ENCODE measurements at places on chromosomes 6 and 20.
A peak's percentile ranks its signal among the peaks of the same experiment; 100 is the strongest.

GRCh38 chr20:17287503-17287902, 60.7 kb downstream of the PCSK2 start:
- DNase-seq: no peak

DNA sequence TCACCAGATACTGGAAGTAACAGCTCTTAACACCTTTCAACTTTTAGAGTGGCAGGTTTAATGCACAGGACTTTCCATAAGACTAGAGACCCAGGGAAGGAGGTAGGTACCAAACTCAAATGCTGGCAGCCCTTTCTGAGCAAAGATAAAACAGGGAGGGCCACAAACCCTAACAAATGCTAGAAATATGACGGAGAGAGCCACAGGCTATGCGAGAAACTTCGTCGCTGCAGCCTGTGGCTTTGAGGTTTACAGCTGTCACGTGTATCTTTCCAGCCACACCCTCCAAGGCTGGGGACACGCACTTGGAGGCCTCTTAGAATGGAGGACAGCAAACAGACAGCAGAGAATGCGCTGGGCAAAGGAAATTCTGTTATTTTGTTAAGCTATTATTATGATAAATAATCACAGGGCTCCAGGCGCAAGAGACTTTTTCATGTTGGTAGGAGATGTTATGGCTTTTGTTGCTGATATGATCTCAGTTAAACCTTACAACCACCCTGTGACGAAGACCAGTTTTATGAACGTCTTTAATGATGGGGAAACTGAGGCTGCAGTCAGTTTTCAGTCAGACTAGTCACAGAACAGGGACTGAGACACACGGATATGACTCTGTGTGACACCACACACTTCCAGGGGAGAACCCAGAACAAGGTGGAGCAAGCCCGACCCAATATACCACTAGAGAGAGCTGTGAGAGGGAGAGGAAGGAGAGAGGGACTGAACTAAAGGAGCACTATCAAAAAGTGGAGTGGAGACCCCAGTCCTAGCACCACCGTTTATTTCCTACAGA, 2.0 kb downstream of the TRAM2 start:
- DNase-seq: no peak

- DNase-seq: no peak
These were observed 42.0 kb downstream of the THEMIS start for GRCh38 chr6:127858727-127859391.

DNA sequence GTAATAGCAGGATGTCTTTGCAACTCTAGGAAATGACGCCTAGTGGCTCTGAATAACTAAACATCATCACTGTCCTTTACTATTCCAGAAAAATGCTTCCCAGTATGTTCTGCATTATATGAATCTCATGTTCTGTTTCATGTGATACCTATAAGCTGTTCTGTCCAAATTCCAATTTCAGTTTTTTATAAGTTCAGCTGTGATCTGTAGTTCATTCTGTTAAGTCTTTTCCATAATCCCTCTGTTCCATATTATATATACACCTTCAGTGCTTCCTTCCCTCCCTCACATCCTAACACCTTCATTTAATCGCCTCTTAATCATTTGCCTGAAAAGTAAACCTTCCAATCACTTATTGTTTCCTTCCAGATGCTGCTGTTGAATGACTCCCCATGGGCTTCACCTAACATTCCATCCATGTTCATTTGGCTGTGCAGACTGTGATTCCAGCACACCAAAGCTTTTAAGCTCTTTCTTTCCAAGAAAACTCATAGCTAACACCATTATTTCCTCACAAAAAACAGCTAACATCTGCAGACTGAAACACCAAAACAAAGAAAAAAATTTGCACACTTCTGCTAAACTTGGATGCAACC, 18.6 kb downstream of the HMGCLL1 start:
- DNase-seq: no peak

GRCh38 chr6:167394339-167394738, 69.5 kb downstream of the TTLL2 start:
- DNase-seq: no peak

- no peak for DNase-seq
These were observed 69.6 kb upstream of the SALL4 start for GRCh38 chr20:51871943-51872342.

DNA sequence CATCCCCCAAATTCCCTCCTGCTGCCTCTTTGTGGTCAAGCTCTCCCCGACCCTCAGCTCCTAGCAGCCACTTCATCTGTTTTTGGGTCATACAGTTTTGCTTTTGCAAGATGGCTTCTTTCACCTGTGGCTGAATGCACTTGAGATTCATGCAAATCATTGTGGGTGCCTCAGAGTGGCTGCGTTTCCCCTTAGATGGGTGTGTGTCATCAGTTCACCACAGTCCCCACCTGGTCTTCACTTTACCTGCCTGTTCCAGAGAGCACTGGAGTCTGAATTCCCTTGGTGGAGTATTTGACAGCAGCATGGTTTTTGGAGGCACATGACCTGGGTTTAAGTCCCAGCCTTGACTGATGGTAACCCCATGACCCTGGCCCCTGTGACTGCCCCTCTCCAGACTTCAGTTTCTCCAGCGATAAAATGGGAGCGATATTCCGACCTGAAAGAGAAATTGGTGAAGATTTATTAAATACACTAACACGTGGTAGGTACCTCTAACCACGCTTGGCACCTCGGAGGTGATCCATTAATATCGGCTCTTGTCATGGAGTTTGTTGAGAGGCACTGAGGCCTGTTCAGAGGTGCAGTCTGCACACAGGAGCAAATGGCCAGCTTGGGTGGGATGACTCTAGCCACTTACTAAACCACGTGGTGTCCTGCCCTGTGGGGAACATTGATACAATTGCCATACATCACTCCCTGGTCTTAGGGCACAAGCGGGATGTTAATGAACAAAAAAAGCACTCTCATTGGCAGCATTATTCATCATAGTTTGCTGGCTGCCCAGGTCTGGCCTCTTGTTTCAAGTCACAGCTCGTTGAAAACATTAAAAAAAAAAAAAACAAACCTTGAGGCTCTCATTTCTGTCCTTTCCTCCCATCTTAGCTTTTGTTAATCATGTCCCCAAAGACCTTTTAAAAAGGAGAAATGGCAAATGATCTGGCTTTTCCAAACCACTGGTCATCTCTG, 167.2 kb upstream of the KCNG1 start:
- no peak for DNase-seq

GRCh38 chr20:41551011-41551705, 67.0 kb downstream of the CHD6 start:
- no peak for DNase-seq

GRCh38 chr6:18326980-18327379, 60.2 kb upstream of the RNF144B start:
- DNase-seq: no peak

GRCh38 chr6:3808199-3808598, 41.0 kb upstream of the FAM50B start:
- DNase-seq: no peak

- no peak for DNase-seq
These were observed 173.5 kb downstream of the LMBRD1 start for GRCh38 chr6:69623357-69623756.

DNA sequence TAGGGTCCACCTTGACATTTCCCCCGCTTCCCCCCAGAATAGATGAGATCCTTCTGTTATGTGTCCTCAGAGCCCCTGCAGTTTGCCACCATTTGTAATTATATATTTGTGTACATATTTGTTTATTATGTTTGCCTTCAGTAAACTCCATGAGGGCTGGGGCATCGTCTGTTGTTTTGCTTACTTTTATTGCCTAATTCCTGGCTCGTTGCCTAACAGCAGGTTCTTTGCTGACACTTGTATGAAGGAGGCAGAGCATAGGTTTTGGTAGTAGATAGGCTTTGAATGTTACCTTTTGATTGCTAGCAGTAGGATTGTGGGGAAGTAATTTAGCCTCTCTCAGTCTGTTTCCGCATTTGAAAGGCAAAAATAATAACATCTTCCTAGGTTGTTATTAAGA, 9.9 kb downstream of the MAP3K4 start:
- DNase-seq: no peak

DNA sequence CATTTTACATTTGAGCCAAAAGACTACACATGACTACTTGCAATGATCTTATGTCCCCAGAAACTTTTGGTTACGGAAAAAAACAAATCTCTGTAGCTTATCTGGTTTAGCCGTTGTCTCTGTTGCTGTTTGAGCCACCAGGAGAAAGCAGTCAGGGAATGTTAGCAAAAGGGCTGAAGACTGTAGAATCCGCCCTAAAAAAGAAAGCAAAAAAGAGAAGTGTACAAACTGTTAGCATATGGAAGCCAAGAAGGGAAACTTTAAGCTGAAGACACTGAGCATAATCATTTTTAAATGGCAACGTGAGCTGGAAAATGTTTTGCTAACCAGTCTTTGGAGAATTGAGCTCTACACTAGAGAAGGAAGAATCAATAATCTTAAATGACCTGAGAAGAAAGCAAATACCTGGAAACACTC, 69.9 kb upstream of the MYLIP start:
- DNase-seq: no peak

GRCh38 chr20:59391975-59392374, 91.6 kb downstream of the EDN3 start:
- DNase-seq: no peak

DNA sequence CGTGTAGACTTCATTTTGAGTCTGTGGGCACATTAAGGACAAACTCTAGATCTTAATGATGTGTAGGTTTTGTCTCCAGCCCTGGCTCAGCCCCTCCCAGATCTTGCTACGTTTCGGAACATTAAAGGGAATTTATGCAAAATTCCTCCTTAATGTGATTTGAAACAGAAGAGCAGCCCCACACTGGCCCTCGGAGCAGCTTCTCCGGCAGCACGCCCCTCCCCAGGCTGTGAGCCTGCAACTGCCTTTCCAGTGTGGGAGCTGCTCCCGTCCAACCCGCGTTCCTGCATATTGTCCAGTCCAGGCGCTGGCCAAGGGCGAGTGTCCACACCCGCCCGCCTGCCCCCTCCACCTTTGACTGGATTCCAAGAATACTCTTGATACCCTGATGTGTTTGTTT, 257.2 kb downstream of the TAF4 start:
- no peak for DNase-seq

GRCh38 chr6:71420095-71420692, 131.6 kb downstream of the OGFRL1 start:
- DNase-seq: no peak

DNA sequence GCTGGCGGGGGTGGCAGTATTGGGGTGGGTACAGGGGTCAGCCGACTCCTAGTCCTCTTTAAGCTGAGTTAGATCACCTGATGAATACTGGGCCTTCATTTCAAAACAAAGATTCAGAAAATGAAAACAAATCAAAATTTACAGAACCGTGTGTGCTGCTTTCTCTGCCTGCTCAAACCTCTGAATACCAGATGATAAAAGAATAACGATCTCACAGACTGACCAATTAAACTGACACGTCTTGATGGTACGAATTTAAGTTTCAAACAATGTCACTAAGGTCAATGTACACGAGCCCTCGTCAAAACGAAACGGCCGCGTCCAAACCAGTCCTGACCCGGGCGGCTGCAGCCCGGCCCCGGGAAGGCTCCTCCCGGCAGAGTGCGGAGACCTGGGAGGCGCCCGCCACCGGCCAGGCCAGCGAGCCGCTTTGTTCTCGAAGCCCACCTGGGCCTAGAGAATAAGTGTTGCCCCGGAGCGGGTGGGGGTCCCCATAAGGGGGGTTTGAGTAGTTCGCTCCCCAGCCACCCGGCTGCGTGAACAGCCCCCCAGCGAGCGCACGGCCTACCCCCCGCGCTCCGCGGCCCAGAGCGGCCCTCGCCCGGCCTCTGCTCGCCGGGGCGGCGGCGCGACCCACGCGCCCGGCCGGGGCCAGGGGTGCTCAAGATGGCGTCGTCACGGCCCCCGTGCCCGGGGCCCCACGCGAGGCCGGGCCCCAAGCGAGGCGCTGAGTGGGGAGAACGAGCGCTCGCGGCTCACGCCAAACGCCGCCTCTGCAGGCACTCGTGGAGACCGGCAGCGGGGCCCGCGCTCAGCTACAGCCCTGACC, 728 bp downstream of the PSMA7 start:
- no peak for DNase-seq

GRCh38 chr20:46915575-46916257, 21.1 kb downstream of the EYA2 start:
- DNase-seq: no peak

GRCh38 chr6:159969204-159969912, 476 bp downstream of the IGF2R start:
- no peak for DNase-seq

DNA sequence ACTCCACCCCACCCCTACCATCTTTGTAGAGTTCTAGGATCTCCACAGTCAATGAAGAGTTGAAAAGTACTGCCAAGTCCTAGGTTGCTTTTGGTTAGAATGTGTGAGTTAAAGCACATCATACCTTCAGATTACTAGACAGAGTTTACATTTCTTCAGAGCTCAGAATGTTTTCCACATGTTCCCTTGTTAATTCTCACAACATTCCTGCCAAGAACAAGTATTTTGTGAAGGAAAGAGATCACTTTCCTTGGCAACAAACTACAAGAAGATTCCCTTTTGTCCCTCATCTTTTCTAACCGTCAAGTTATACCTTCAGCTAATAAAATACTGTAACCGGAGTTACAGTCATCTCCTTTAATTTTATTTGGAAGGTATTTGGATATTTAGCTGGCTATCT, 266.8 kb downstream of the ZFAND3 start:
- no peak for DNase-seq

- DNase-seq: peak; percentile 96
These were observed at the start of gene AHI1 for GRCh38 chr6:135497412-135498184. AHI1 (minus strand) TSS chr6:135497740; CDS start chr6:135492237, 5,503 bp downstream.

- DNase-seq: no peak
These were observed 73.5 kb upstream of the RNF217 start for GRCh38 chr6:124888581-124889371.

GRCh38 chr20:24984961-24985640, 7.5 kb downstream of the APMAP start:
- peak; percentile 58 for DNase-seq

DNA sequence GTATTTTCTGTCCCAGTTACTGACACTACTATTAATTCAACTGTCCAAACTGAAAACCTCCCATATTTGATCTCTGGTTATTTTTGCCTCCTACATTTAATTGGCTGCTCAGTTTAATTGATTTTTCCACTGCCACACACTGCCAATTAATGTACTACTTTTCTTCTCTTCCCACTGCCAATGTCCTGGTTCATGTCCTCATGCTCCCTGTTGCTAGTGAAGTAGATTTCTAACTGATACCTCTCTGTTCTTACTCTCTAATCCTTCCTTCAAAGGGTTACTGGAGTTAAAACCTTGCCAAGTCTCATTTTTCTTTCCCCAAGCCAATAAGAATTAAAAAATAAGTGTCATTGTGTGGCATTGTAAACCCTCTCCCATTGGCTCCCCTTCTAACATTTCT, 440.6 kb upstream of the JAG1 start:
- DNase-seq: no peak

DNA sequence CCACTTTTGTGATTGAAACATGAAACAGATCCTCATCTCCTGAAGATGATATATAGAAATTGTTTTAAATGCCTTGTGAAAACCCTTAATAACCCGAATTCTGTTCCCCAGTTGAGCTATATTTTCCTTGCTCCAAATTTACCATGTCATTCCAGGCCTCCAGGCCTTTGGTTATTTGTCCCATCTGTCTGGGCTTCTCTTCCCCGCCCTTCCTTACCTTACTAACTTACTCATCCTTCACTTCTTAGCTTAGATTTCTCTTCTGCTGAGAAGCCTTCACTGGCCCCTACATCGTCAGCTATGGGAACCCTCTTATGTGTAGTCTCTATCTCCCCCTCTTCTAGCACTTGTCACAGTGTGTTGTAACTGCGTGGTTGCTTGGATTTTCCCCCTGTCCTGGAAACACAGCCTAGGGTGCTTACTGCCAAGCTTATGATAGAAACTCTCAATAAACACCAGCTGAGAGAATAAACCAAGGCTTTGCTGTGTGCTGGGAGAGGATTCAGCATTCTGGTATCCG, 68.6 kb downstream of the SGK1 start:
- no peak for DNase-seq

- DNase-seq: no peak
These were observed 11.4 kb upstream of the DOK5 start for GRCh38 chr20:54464003-54464402.

GRCh38 chr6:12149944-12150510, 137.9 kb downstream of the HIVEP1 start:
- DNase-seq: no peak
